Activated naive CD8-positive, alpha-beta T cell treated with anti-CD3 and anti-CD28 coated beads, Interleukin-2, amount 10 ng/mL, durations not matched to agents 7 days and 5 days (primary cell): ENCODE measurements at places on chromosomes 7 and 10.

DNA sequence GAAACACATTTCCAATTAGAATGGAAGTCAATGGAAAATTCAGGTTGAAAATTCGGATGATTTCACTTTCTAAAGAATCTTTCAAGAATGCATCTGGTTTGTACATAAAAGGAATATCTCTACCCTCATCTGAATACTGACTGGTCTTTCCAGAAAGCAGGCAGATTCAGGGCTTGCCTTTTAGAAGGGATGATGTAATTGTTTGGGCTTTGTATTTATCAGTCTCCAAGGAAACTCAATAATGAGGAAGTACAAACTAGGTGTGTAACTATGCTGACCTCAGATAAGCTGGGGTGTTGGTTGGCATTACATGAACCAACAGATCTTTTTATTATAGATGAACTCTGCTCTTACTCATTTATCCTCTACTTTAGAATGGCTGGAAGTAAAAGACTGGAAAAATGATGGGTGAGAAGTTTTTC is 24.1 kb downstream of the PDLIM1 start:
- no peak for DNase-seq

GRCh38 chr7:69967689-69968450 is 369.6 kb downstream of the AUTS2 start:
- DNase-seq, result no peak

- no peak for DNase-seq
Observed at GRCh38 chr7:7740037-7740355, 21.6 kb upstream of the RPA3 start.

DNA sequence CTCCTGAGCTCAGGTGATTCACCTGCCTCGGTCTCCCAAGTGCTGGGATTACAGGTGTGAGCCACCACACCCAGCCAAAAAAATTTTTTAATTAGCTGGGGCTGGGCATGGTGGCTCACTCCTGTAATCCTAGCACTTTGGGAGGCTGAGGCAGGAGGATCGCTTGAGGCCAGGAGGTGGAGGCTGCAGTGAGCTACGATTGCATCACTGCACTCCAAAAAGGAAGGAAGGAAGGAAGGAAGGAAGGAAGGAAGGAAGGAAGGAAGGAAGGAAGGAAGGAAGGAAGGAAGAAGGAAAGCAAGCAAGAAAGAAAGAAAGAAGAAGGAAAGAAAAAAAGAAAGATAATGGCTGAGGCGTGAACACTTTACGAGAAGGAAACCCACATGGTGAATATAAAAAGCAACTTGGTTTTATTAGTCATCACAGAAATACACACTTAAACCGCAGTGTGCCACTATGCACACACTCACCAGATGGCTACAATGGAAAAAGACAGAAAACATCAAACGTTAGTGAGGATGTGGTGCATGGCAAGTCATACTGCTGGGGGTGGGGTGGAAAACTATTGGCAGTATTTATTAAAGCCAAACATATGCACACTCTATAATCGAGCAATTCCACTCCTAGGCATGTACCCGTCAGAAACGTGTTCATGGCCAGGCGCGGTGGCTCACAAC is 4.4 kb upstream of the CCL26 start:
- DNase-seq, result no peak

- no peak for DNase-seq
Observed at GRCh38 chr7:116950889-116951351, 2.4 kb upstream of the ST7 start.

DNA sequence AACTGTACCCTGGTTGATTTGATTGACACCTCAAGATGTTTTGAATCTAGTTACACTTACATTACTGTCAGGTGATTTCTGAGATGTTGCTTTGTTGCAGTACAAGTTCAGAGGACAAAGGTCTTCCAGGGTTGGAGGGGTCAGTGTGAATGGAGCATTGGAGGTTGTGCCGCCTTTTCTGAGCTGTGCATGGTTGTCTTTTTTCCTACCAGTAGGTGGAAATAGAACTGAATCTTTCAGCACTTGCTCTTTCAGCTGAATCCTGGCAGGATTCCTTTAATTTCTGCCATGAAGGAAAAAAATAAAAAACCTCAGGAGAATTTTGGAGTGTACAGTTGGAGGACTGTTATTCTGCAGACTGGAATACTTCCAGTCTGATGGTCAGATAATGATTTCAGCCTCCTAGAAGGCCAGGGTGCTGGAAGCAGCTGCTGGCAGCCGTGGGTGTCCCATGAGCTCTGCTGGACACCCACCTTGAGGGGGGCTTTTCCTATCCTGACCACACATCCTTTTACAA is 82.7 kb downstream of the PLCE1 start:
- DNase-seq, result no peak

DNA sequence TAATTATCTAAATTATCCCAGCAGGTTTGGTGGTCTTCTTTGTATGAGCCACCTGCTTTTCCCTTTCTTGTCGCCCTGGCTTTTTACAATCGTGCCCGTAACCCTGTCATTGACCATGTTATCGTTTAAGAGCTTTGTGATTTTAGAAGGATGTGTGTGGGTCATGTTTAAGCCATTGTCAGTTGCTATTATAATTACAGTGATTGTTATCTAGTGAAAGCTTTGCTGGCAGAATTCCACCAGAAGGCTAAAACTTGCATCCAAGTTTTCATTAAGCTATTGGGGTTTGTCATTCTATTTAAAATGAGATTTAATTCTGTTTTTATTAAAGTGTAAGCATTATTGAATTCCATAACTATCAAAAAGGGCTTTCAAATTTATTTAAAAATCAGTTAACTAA is 354.2 kb upstream of the TMEM229A start:
- no peak for DNase-seq

DNA sequence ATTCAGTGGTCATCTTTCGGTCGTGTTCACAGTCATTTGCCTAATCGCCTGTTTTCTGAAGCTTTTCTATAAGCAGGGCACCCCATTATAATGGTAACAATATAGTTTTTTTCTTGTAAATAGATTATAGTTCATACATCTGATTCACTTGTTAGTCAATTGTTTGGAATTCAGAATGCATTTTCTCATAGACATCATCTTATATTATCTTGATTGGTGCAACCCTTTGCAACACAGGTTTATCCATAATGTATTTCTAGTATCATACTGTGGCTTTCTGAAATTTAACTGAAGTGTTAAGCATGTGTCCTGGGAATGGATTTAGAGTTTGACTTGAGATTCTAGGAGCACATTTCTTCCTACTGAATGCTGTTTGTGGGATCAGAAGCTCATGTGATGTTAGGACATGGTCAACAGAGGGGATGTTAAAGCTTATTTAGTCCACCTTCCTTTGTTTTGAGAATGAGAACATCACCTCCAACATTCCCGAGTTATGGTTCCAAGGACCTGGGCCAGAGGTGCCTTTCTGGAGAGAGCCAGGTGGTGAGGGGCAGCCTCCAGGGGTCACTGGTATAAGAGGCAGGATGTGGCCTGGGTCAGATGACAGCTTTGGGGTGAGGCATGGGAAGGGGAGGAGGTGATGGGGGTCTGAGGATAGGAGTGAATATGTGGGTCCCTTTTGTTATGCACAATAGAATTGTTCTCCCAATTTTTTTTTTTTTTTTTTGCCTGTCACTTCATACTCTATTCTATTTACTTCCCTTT is 415.6 kb downstream of the EXOC4 start:
- no peak for DNase-seq

DNA sequence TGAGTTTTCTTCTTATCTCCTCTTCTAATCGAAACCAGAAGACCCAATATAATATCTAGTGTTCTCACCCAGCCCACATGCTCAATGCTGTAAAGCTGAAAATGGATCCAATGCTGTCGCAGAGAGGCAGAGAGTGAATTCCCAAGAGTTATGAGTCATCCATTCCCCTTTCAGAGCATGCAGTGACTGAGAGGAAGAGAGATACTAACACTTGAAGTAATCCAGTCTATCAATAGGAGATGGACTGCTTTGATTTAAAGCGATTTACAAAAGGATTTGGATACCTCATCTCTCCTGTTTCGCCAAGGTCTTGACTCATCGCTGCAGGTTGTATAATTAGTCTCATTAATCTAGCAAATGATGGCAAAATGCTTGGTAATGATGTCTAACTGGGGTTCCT is 41.5 kb upstream of the PRKCQ start:
- DNase-seq, result no peak

DNA sequence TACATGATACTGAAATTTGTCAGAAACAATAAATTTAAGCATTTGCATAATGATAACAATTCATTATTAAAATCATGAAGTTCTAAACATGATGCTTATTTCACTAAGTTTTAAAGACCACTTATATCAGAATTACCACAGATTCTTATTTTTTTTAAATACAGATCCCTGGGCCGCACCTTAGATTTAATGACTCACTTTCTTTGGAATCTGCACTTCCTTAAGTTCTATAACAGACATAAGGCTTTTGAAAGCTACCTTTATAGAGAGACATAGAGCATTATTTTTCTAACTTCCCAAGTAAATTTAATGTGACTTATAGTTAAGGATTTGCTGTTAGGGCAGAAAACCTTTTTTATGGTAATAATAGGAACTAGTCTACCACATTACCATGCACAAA is 214.9 kb downstream of the IPMK start:
- no peak for DNase-seq

- DNase-seq, result no peak
Observed at GRCh38 chr10:50326757-50327701, 75.7 kb upstream of the ASAH2 start.

DNA sequence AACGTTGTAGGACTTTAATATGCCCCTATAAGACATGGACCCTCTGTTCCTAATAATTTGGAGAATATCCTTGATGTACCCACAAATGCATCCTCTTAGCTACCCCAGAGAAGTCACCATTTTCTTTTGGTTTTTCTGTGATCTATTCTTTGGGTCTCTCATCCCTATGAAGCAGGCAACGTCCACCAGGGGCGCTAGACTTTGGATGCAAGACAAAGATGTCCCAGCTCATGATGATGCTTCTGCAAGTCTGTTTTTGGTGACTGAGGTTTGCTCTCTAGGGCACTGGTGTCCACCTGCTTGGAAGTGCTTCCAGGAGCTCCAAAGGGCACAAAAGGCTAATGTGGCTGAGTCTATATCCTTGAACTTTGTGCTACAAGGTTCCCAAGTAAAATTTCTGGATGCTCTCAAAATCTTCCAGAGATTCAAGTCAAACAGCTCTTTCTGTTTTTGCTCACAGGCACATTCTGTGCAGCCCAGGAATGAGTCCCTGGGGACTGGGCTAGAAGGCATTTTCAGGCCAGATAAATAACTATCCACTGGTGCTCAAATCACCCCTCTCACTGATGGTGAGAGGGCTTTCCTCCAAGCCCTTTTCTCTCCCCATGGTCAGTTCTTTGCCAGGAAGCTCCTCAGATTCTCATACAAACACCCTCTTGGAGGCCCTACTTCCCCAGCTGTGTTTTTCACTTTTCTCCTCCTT is 166.4 kb downstream of the C7orf25 start:
- peak; percentile 29 for DNase-seq

GRCh38 chr10:78910886-78911285 is 157.9 kb upstream of the ZMIZ1 start:
- no peak for DNase-seq

- DNase-seq, result no peak
Observed at GRCh38 chr7:8564281-8564680, 130.9 kb downstream of the NXPH1 start.

DNA sequence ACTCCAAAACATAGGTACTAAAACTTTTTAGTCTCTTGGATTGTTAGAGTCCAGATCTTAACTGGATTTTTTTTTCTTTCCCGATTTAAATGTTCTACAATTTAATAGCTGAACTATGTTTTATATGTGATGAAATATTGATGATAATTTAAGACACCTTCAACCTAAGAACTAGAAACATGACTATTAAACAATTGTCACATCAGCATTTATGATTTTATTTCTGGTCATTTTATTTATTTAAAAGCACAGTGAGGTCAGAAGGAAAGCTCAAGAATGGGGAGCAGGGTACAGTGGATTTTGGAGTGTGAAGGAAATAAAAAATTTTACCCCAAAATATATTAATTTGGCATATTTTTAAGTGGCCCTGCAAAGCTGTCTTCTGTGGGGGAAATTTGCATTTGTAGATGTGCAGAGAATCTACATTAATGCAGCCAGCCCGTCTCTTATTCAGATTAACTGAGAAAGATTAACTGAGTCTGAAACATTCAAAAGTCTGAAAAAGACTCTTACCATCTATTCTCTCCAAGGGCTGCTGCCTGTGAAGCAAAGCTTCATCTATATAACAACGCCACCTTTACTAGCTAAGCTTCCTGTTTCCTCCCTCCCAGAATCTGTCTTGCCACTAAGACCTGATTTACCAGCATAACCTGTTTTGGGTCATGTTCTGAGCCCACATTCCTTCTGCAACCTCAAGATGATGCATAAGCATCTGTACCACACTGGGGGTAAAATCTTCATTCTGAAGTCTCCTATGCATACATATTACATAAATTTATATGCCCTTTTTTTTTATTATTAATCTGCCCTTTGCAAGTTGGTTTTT is 86.4 kb downstream of the TMEM106B start:
- no peak for DNase-seq

DNA sequence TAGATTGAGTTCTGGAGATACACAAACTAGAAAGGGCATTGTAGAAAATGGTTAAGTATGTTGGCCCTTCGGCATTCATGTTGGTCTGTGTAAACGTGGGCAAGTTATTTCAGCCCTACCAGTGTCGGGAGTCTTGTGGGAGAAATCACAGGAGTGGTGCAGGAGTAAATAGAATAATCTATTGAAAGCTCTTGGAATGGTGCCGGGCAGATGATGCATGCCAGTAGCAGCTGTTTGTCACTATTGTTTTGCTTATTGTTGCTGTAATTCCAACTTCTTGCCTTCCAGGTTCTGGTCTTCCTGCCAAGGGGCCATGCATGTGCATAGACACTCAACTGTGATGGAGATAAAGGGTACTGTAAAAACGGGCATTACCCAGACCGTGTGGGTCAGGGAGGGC is 259.4 kb downstream of the CAMK1D start:
- no peak for DNase-seq

- no peak for DNase-seq
Observed at GRCh38 chr10:109851616-109852474, 71.5 kb downstream of the XPNPEP1 start.

DNA sequence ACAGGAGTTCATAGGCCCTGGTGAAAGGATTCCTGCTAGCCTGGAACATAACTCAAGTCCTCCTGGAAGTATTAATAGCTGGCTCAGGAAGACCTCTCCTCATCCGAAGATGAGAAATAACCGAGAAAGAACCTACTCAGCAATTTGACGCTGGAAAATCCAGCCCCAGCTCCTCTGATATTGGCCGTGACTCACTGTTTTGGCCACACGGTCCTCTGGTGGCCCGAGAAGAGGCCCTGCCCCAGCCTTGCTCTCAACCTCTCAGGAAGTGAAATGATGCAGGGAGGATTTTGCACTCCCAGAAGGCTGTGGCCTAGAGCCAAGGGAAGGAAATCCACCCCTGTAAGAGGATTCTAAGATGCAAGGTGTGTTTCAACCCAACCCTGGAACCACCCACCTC is 121.6 kb downstream of the MTPAP start:
- no peak for DNase-seq

GRCh38 chr10:50636618-50637579 is 13.1 kb upstream of the SGMS1 start:
- no peak for DNase-seq

- DNase-seq, result no peak
Observed at GRCh38 chr10:127815147-127815546, 77.6 kb downstream of the CLRN3 start.

- no peak for DNase-seq
Observed at GRCh38 chr7:75039166-75039565, 34.4 kb downstream of the RCC1L start.

GRCh38 chr7:27221201-27221797 is 21.3 kb upstream of the EVX1 start:
- no peak for DNase-seq
